Dermis microvascular lymphatic vessel endothelial cell (primary cell): ENCODE measurements at places on chromosomes 3 and 15. TPM values are rescaled to one million over a fixed set of nuclear protein-coding genes. Genes with fewer than 3 reads are reported as not detected.

CPN2 gene
- not detected in 2 replicates for total RNA-seq

CLDN18 gene
- total RNA-seq, result not detected in 2 replicates

C15orf61 gene
- total RNA-seq, result 1.3 and 1.5 TPM in 2 replicates

GRCh38 chr15:45873781-45874180 lies 239.0 kb downstream of the SQOR start:
- no peak for DNase-seq

PLCH1 gene
- under 0.01 TPM in 1 of 2 replicates, not detected in the other for total RNA-seq

- DNase-seq, result no peak
Measured at GRCh38 chr3:195007766-195008165, 263.2 kb downstream of the XXYLT1 start.

- DNase-seq, result no peak
Measured at GRCh38 chr15:40282869-40283614, at the start of gene ANKRD63. TSS of gene ANKRD63 (minus strand) at chr15:40283064. CDS start at chr15:40282586, 478 bp downstream.

ZNF385D gene
- 1.3 and 4.2 TPM in 2 replicates for total RNA-seq

DNA sequence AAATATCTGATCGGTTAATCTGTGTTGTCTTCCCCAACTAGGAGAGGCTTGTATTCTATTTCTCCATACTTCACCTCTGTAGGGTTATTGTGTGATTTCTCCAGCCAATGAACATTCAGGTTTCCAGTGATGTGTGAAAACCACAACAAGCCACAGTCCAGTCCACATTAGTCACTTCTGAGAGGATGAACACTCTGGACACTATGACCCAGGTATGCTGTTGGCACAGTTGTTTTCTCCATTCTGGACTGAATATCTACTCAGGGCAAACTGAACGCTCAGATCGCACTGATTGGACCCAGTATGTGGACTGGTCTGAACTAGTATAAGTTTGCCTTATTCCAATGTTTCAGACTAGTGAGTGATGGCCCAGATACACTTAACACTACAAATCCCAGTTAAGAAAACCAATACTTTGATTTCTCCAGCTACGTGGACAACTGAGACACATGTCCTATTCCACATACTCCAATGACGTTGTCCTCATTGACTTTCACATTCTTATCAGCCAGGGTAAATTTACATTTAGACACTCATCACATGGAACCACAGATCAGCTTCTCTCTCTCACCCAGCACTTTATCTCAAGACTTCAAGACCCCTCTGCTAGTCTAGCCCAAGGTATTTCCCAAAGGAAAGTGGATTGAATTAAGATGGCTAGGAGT lies 587.4 kb upstream of the SGO1 start:
- no peak for DNase-seq

DNA sequence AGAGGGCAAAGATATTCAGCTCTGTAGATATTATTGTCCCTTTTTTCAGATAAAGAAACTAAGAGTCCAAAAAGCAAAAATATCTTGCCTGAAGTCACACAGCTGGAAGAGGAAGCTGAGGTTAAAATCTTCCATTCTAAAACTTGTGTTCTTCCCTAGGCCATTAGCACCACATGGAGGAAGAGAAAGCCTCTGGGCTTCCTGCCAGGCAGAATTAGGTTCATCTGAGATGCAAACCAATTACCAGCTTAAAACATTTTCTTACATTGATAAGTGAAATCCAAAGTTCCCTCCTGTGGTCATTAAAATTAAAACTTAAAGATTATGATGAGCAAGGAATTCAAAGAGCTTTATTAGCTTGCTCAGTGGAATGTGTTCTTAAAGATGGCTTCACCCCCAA lies 235.3 kb upstream of the SETMAR start:
- no peak for DNase-seq

DNA sequence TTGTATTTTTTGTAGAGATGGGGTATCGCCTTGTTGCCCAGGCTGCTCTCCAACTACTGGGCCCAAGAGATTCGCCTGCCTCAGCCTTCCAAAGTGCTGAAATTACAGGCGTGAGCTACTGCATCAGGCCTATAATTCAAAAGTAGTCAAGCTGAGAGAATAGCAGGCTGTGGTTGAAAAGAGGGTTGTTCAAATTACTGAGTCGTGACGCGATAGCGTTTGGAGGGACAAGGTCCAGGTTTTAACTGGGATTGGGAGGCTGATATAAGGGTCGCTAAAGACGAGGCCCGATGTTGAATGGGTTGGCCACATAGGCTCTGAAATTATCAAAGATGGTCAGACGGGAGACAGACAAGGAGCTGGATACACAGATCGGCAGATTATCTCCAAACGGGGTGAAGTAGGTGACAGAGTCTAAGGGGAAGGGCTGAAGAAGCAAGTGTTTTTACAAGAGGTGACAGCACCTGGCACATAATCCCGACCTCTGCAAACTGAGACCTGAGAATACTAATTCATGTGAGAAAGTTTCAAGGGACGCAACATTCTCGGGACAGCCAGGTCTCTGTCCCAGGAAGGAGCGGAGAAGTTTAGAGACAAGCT lies 759 bp upstream of the ARID3B start:
- DNase-seq, result peak; percentile 7

DNA sequence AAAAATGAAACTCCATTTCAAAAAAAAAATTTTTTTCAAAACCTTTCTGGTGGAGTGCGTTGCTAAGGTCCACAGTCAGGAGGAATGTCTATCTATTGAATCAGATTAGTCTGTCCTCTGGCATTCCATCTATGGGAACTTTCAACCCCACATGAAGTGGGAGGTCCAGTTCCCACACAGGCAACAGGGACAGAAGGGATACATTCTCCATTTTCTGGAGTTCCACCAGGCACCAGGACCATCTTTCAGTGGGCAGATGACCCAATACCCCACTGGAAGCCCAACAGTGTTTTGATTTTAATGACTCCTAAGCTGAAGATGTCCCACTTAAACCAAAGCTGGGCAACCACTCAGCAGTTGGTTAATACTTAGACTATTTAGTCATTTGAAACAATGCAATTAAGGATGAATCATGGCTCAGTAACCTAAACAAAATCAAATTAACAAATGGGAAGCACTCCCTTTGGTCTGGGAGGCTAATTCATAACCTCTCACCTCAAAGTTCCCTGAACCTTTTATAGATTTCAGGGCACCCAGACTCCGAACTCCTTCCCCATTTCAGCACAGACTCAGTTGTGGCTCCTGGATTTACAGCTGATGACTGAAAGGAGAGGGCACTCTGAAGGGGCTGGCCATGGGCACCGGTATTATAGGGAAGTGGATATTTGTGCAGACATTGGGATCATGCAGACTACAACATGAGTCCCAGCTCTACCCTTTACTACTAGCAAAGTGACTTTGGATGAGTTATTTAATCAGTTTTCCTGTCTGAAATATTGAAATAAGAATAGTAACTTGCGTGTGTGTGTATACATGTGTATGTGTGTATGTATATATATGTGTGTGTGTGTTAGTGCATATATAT lies 264.3 kb upstream of the LRTM1 start:
- DNase-seq, result no peak

DNA sequence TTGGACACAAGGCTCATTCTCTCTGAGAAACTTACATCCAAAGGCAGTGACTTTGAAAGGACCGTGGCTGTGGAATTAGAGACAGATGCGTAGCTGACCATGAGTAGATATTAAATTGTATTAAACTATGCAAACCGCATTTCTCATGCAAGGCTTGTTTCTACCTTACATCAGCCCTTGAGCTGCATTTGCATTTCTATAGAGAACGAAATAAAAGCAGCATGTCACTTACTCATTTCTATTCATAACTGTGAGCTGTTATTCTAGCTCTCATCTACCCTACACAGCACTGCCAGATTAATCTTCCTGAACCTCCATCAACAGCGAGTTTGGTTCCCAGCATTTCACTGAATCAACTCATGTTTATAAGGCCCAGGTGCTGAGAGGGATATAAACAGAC lies 72.3 kb downstream of the THSD4 start:
- no peak for DNase-seq

CPLX3 gene
- total RNA-seq, result not detected in 2 replicates

DNA sequence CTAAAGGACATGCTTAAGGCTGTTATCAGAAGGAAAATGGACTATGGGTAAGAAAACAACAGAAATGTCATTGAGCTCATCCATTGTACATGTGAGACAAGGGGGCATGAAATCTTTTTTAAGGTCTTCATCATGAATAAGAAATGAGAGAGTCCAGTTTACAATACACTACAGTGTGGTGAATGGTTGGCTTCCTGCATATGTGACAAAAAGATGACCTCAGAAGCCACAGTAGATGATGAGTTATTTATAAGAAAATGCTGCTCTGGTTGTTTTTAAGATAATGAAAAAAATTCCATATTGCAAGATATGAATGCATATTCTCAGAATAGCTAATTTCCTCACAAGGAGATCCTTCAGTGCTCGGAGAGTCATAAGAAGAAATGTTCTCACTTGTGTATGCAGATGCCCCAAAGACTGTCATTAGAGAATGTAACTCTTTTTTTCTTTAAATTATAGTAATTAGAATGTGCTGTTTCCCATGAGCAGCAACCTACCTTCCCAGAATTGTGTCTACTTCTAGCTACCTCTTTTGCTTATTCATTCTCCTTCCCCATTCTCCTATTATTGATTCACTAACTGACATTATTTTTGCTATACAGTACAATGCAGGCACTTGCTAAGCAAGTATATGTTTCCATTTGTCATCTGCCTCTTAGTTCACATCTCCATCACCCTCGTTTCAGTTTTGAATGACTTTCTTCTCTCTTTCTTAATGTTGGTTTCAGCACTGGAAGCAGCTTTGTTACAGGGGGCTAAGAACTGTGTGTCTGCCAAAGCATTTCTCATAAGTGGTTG lies 152.0 kb upstream of the PEX5L start:
- DNase-seq, result no peak

LEKR1 gene
- 0.25 and 0.26 TPM in 2 replicates for total RNA-seq

FAM227B gene
- total RNA-seq, result 3.0 and 3.1 TPM in 2 replicates

- no peak for DNase-seq
Measured at GRCh38 chr15:92924216-92924615, 24.1 kb downstream of the CHD2 start.

DNA sequence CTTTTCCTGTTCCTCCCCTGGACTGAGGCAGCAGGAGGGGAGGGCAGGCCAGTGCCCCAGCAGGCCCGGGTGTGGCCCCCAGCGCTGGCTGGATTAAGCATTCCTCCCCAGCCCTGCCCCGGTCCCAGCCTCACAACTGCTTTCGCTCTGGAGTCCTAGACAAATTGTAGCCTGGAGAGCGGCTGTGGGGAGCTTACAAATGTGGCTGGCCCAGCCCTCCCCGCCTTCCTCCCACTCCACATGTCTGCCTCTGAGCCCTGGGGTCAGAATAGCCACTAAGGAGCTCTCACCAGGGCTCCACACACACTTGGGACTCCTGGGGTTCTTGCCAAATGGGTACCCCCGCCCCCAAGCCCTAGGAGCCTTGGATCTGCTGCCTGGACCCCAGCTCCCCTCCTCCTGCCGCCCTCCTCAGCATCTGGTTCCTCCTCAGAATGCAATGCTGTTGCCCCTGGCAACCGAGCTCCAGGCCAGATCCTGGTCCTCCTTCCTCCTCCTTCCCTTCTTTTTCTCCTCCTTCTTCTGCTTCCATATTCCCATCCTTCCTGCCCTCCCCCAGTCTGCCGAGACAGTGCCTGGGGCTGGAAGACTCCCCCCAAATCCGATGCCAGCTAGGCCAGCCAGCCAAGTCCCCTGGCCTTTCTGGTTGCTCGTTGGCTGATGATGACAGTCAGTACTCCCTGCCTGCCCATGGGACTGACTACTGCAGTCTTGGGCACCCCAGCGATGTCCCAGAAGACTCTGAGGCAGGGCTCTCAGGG lies 91.1 kb downstream of the LINGO1 start:
- no peak for DNase-seq

DNA sequence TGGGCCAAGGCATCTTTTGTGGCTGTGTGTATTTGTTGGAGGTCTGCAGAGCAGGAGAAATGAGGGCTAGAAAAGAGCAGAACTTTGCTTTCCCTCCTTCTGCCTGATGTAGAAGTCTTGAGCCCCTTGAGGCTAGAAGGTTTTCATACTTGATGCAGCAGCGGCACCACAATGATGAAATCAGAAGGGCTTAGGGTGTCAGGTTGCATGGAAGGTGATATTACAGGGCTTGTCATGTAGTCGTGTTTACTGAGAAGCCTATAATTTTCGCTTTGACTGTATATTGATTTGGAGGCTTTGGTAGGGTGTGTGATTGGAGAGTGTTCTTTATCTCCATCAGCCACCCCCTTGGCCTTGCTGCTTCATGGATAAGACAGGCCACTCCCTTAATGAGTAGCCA lies 339.8 kb downstream of the THSD4 start:
- DNase-seq, result no peak

DUOXA2 gene
- not detected in 2 replicates for total RNA-seq

SLC24A5 gene
- not detected in 2 replicates for total RNA-seq

- no peak for DNase-seq
Measured at GRCh38 chr3:167798443-167798842, 62.9 kb downstream of the SERPINI1 start.

GOLGA8O gene
- under 0.01 and 0.13 TPM in 2 replicates for total RNA-seq

DNA sequence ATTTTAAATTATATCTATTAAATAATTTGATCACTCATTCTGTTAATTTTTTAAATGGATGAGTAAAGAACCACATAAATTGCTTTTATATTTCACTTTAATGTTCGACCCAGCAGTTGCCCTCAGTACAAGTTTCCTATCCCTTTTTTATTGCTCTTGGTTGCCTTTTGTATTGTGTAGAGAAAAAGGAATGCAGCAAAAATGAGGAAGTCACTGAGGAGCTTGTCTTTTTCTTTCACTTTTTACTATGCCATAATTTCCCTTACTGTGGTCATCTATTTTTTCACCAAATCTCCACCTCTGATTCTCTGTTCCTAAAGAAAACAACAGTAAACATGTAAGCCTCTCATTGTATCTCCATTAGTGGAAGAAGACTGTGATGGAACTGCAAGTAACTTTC lies 122.7 kb downstream of the B3GALNT1 start:
- no peak for DNase-seq

- no peak for DNase-seq
Measured at GRCh38 chr3:37271611-37272010, 97.2 kb upstream of the LRRFIP2 start.

B3GALNT1 gene
- 11.9 and 12.9 TPM in 2 replicates for total RNA-seq

NANOGP8 gene
- total RNA-seq, result not detected in 2 replicates

IFT80 gene
- total RNA-seq, result 16.7 and 17.6 TPM in 2 replicates

GRCh38 chr3:143820466-143821221 lies 27.6 kb downstream of the SLC9A9 start:
- DNase-seq, result no peak

GRCh38 chr15:77421370-77421700 lies 647 bp downstream of the HMG20A start:
- peak; percentile 11 for DNase-seq

DNA sequence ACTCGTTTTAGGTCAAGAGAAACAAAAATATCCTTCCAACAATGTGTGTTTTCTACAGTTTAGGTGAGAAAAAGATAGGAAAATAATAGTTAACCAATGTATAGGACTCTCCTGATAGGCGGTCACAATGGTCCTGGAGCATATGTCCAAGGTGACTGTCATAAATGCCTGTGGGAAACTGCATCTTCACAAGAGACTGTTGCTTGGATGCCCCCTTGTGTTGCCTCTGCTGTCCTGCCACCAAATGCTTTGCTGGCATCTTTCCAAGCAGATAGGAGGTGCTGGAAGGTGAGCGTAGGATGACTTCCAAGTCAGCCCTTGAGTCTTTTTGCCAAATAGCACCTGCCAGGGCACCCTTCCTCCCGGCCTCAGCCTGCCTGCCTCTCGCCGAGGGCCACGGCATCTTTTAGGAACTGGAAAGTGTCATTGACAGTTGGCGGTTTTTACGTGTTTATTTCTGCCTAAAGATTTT lies 24.1 kb upstream of the SACM1L start:
- DNase-seq, result peak; percentile 69

ARGFX gene
- not detected in 2 replicates for total RNA-seq

ZIC1 gene
- not detected in 2 replicates for total RNA-seq
